NCI-H510A treated with DMSO at 0.1 percent for 48 hours (cell line): ENCODE measurements at places on chromosomes 13 and 19.

- no peak for DNase-seq
Observed at GRCh38 chr13:71577127-71577526, 289.9 kb downstream of the DACH1 start.

DNA sequence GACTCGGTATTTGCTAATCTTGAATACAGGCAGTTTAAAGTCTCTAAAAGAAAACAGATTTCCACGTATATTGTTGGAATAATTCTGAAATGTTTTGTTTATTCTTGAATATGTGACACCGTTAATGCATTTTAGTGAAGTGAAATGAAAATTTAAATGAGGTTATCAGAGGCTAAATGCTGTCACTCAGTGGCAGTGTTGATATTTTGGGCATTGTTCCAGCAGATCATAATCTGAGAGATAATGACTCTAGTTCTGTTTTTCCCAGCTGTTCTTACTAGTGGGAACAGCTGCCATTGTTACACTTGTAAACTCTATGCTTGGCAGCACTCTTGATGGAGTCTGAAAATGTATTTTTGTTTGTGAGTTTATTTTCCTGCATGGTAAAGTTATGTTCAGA lies 365.6 kb upstream of the SLC10A2 start:
- DNase-seq: peak; percentile 12

DNA sequence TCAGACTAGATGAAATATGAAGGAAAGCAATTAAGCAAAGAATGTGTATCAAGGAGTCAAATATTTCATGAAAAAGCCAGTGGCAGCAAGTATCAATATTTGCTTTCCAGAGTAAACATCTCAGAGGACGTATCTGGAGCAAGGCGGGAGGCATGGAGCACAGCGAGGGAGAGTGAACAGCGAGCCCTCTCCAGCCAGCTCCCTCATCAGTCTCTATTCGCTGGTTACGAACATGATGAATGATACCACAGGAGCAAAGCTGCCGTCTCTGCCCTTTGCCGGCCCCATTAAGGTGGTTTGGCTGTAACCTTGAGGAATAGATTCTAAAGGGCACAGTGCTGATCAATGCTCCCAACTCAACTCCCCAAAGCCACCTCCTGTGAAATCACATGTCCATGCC lies 95.8 kb downstream of the CCNA1 start:
- no peak for DNase-seq

DNA sequence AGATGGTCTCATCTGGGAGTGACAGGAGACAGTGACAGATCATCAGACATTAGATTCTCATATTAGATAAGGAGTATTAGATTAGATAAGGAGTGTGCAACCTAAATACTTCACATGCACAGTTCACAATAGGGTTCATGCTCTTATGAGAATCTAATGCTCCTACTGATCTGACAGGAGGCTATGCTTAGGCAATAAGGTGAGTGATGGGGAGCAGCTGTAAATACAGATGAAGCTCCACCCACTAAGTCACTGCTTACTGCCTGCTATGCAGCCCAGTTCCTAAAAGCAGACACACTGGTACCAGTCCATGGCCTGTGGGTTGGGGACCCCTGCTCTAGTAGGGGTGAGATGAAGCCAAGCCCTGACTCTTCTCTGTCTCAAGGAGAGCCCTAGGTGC lies 10.0 kb upstream of the IGFL3 start:
- DNase-seq: peak; percentile 74

GRCh38 chr19:13797870-13798269 lies 2.6 kb downstream of the ZSWIM4 start:
- DNase-seq: no peak

DNA sequence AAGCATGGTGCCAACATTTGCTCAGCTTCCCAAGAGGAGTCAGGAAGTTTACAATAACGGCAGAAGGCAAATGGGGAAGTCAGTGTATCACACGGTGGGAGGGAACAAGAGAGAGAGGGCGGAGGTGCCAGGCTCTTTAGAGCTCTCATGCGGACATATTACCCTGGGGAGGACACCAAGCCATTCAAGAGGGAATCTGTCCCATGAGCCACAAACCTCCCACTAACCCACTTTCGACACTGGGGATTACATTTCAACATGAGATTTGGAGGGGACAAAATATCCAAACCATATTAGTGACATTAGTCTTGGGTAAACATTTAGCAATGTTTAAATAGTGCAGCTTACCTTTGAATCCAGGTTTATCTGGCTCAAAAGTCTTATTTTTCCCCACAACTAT lies 69.9 kb downstream of the SLAIN1 start:
- DNase-seq: no peak

DNA sequence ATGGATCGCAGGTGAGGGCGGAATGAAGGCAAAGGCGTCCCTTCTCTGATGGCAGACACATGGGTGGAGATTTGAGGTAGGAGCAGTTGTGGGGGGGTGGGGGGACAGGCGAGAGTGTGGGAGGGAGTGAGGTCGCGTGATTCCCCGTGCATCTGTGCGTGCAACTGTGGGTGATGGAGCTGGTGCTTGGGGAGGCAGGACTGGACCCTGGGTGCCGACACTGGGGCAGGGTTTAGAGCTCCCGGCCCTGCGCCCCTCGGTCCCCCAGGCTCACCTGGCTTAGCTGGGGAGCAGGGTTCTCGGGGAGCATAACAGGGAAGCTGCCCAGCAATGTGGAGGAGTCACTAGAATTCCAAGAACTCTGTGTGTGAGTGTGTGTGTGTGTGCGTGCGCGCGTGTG lies 3.4 kb downstream of the TMPRSS9 start:
- DNase-seq: no peak

- DNase-seq: no peak
Observed at GRCh38 chr13:59643364-59643841, 520.3 kb downstream of the DIAPH3 start.

DNA sequence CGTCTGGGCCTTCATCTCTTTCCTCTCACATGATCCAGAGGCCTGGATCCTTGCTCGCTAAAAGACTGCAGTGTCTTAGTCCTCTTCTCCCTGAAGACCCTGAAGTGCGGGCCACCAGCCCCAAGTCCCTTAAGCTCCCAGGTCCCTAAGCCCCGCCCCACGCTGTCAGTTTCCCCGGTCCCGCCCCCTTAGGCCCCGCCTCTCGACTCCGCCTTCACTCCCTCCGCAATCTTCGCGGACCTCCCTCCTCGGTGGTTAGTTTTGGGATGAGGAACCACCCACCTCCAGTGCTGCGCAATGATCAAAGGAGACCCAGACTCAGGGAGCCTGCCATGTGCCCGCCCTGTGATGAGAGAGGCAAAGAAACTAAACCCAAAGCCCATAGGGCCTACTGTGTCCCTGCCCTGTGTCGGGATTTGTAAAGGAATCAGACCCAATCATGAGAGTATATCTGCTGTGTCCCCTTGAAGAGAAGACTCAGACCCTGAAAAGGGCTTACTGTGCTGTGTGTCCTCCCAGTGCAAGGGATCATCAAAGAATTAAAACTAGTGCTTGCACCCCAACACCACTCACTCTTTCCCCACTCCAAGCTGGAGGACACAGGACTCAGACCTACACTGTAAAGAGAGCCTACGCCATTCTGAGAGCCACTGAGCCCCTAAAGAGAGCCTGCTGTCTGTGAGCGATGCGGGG lies 3.0 kb upstream of the COX6B1 start:
- peak; percentile 61 for DNase-seq

- no peak for DNase-seq
Observed at GRCh38 chr13:88461272-88462009, 790.3 kb downstream of the SLITRK5 start.

GRCh38 chr19:47228168-47228936 lies 2.6 kb downstream of the BBC3 start:
- peak; percentile 23 for DNase-seq

DNA sequence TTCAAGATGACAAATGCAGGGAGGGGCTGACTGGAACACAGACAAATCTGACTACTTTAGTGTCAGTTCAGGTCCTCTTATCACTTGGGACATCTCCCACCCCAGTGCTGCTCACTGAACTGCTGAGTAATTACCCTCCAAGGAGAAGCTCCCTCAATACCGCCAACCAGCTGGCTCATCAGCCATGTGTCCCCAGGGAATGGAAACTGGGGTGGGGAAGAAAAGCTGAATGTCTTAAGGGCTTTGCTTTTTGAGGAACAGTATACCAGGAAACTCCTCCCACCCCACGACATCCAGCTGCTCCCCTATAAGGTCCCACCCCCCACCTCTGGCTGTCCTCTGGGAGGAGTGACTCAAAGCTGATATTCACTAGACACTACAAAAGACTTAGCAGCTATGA lies 2.0 kb downstream of the ZNF823 start:
- no peak for DNase-seq

GRCh38 chr19:29324717-29325116 lies 111.8 kb upstream of the UQCRFS1 start:
- DNase-seq: no peak
